ENCODE measurements at places on chromosomes 3 and 15. TPM values are rescaled to one million over a fixed set of nuclear protein-coding genes. Genes with fewer than 3 reads are reported as not detected.

DNA sequence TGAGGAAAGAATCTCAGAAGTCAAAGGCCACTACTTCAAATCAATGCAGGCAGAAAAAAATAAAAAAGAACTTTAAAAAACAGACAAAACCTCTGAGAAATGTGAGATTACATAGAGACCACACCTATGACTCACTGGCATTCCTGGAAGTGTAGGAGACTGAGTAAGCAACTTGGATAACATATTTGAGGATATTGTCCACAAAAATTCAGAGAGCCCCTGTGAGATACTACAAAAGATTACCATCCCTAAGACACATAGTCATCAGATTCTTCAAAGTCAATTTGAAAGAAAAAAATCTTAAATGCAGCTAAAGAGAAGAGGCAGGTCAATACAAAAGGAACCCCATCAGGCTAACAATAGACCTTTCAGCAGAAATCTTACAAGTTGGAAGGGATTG is 887.3 kb downstream of the NTRK3 start:
- H3K36me3 ChIP-seq, result no peaks in the 10 kb centered on the region
- no peak overlapping the region for H3K4me3 ChIP-seq
- no peak for DNase-seq
- no peaks in the 10 kb centered on the region for H3K4me1 ChIP-seq
- H3K27ac ChIP-seq, result no peak overlapping the region

- H3K27ac ChIP-seq, result no peak overlapping the region
- no peak overlapping the region for H3K4me3 ChIP-seq
- no peaks in the 10 kb centered on the region for H3K36me3 ChIP-seq
- DNase-seq, result no peak
Observed at GRCh38 chr15:48672206-48672605, 26.7 kb upstream of the FBN1 start.

DNA sequence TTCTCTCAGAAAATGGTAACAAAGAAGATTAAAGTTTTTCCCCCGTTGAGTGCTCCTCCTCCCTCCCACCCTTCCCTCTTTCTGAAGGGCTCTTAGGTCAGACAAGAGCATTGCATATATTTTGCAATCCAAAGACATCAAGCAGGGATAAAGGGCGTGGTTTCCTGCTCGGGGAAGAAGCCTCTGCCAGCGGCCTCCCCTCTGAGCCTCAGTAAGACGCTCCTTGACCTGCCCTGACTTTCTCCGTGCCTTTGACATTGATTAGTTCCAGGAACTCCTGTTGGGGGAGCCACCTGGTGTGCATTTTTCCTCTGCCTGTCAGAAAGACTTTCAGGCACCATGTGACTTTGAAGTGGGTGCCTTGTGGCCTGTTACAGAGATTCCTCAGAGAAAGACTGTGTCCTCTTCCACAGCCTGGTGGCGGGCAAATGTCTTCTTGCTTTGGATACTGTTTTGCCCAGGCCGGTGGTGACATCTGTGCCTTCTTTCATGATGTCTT is 87.2 kb upstream of the TBL1XR1 start:
- no peak for DNase-seq
- no peak overlapping the region for H3K27ac ChIP-seq
- no peaks in the 10 kb centered on the region for H3K27me3 ChIP-seq
- no peak overlapping the region for H3K4me3 ChIP-seq
- H3K36me3 ChIP-seq, result no peaks in the 10 kb centered on the region

DNA sequence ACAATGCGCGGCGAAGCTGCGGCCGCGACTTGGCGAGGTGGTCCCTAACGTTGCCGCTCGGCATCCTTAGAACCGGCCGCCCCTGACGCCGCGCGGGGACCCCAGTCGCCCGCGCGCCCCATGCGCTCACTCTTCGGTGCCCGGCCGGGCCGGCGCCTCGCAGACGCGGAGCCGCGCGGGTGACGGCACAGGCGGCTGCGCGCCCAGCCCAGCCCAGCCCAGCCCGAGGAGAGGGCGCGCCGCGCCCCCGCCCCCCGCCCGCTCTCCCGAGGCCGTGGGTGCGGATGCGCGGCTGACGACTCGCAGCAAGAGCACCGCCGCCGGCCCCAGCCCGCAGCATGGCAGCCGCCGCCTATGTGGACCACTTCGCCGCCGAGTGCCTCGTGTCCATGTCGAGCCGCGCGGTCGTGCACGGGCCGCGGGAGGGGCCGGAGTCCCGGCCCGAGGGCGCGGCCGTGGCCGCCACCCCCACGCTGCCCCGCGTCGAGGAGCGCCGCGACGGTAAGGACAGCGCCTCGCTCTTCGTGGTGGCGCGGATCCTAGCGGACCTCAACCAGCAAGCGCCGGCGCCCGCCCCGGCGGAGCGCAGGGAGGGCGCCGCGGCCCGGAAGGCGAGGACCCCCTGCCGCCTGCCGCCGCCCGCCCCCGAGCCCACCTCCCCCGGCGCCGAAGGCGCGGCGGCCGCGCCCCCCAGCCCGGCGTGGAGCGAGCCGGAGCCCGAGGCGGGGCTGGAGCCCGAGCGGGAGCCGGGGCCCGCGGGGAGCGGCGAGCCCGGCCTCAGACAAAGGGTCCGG is 437 bp downstream of the KLF13 start:
- H3K27me3 ChIP-seq, result no peaks in the 10 kb centered on the region
- H3K27ac ChIP-seq, result peak overlapping the region; percentile 98
- no peak for DNase-seq
- H3K36me3 ChIP-seq, result no peaks in the 10 kb centered on the region

DNA sequence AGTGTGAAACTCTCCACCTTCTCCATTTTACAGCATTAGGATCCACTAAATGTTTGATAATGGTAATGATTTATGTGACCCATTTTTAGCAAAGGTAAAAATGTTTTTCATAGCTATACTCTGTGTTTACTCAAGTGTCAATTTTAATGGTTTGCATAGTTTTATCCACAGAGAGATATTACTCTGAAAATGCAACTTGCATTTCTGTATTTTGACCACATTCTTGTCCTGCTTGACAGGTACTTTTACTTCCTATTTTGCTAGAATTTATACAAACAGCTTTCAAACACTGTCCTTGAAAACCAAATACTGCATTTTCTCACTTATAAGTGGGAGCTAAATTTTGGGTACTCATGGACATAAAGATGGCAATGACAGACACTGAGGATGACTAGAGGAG is 62.9 kb downstream of the SERPINI1 start:
- no peak for DNase-seq
- H3K4me3 ChIP-seq, result no peak overlapping the region
- H3K27me3 ChIP-seq, result no peaks in the 10 kb centered on the region
- no peaks in the 10 kb centered on the region for H3K36me3 ChIP-seq

The C2CD4A gene
- not detected for total RNA-seq

The VGLL3 gene
- total RNA-seq, result 20.5 TPM

DNA sequence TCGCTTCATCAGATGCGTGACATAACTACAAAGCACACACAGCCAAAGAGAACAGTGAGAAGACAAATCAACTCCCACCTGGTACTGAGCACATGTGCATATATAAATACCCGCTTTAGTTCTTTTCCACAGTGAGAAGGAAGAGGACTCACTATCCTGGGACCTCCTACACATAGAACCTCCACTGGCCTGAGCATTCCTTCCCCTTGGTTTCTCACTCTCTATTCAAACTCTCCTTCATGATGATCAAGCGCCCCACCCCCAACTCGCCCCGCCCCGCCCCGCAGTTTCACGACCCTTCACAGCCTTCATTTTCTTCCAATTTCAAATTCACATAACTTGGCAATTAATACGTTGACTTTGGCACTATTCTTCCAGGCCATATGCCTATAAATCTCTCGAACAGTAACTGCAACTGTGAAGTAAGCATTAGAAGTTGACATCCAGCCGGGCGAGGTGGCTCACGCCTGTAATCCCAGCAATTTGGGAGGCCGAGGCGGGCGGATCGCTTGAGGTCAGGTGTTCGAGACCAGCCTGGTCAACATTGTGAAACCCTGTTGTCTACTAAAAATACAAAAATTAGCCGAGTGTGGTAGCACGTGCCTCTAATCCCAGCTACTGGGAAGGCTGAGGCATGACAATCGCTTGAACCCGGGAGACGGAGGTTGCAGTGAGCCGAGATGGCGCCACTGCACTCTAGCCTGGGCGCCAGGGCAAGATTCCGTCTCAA is 1.1 kb downstream of the RPS17 start:
- no peak for DNase-seq
- no peaks in the 10 kb centered on the region for H3K36me3 ChIP-seq
- peak overlapping the region; percentile 57 for H3K4me3 ChIP-seq
- H3K27me3 ChIP-seq, result no peaks in the 10 kb centered on the region
- H3K27ac ChIP-seq, result peak overlapping the region; percentile 90

DNA sequence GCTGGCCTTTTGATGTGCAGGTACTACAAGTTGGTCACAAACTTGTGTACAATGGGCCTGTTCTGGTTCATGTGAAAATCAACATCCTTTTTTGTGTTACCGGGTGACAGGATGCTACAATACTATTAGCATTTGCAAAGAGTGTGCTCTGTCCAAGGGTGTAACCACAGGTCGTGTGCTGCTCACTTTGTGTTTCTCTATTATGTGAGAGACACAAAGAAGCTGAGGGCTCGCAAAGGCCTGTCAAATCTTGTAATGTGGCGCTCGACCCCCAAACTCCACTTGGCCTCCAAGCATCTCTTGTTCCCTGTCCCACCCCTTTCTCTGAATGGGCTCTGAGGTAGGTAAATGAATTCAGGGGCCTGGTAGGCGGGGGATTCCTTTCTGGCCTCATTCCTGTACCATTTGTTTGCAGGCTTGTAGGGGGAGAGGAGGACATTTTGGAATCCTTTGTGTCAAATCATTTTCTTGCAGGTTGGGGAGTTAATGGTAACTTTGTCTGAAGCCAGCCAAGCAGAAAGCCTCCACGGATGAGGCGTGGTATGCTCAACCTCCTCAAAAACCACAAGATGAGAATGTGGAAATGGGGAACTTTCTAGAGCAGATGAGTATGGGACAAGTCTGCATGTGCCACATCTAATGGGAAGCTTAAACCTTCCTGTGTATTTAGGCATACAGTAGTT is 109.1 kb downstream of the OPA1 start:
- H3K36me3 ChIP-seq, result no peaks in the 10 kb centered on the region
- DNase-seq, result no peak
- H3K4me3 ChIP-seq, result no peak overlapping the region
- H3K4me1 ChIP-seq, result no peaks in the 10 kb centered on the region
- H3K27ac ChIP-seq, result no peak overlapping the region
- H3K27me3 ChIP-seq, result no peaks in the 10 kb centered on the region

DNA sequence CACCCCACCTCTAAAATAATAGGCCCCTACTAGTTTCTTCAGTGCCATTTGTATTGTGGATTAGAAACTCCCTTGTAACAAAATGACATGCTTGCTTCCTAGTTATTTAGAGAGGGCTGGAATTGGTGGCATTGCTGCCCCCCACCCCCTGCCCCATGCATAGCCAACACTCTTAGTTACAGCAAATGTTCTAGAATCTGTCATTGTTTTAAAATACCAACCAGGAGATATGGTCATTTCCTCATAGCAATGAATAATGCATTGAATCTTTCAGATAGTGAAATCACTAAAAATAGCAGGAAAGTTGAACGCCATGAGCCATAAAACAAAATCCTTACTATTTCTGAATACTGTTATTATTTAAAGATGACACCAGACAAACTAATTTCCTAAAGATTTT is 292.5 kb downstream of the ARPP21 start:
- no peaks in the 10 kb centered on the region for H3K36me3 ChIP-seq
- no peak overlapping the region for H3K27ac ChIP-seq
- H3K27me3 ChIP-seq, result no peaks in the 10 kb centered on the region
- no peaks in the 10 kb centered on the region for H3K4me1 ChIP-seq

- H3K36me3 ChIP-seq, result peaks cover 62% of the 10 kb centered on the region
- H3K4me3 ChIP-seq, result no peak overlapping the region
- H3K27me3 ChIP-seq, result no peaks in the 10 kb centered on the region
- no peak for DNase-seq
Observed at GRCh38 chr15:29711531-29711930, 110.7 kb downstream of the TJP1 start.

The GHSR gene
- total RNA-seq, result not detected

The CHRD gene
- total RNA-seq, result 101 TPM

The CYP1A1 gene
- not detected for total RNA-seq

DNA sequence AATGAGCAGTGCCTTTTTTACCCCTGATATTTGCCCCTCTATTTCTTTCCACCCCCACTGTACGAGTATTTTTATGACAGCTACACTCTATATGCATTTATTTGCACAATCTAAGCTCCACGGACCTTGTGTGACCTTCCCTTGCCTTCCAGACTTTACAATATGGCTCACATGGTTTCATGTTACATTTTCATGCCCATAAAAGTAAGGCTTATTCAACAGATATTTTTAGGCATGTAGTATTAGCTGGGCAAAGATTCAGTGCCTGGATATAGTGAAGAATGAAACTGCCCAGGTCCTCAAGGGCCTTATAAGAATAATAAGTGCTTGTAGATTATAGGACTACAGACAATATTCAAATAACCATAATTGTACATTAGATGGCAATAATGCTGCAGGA is 481.9 kb upstream of the CNTN4 start:
- no peak for DNase-seq
- H3K27ac ChIP-seq, result no peak overlapping the region
- H3K36me3 ChIP-seq, result no peaks in the 10 kb centered on the region
- no peaks in the 10 kb centered on the region for H3K27me3 ChIP-seq
- H3K4me1 ChIP-seq, result no peaks in the 10 kb centered on the region

- H3K36me3 ChIP-seq, result no peaks in the 10 kb centered on the region
- no peaks in the 10 kb centered on the region for H3K27me3 ChIP-seq
- no peak for DNase-seq
- peak overlapping the region; percentile 70 for H3K27ac ChIP-seq
- no peak overlapping the region for H3K4me3 ChIP-seq
Observed at GRCh38 chr3:188053036-188053340, 101.0 kb upstream of the LPP start.

- H3K27me3 ChIP-seq, result no peaks in the 10 kb centered on the region
- peaks cover 13% of the 10 kb centered on the region for H3K4me1 ChIP-seq
- no peak overlapping the region for H3K27ac ChIP-seq
- no peak overlapping the region for H3K4me3 ChIP-seq
Observed at GRCh38 chr15:38050529-38051448, 116.3 kb downstream of the TMCO5A start.

DNA sequence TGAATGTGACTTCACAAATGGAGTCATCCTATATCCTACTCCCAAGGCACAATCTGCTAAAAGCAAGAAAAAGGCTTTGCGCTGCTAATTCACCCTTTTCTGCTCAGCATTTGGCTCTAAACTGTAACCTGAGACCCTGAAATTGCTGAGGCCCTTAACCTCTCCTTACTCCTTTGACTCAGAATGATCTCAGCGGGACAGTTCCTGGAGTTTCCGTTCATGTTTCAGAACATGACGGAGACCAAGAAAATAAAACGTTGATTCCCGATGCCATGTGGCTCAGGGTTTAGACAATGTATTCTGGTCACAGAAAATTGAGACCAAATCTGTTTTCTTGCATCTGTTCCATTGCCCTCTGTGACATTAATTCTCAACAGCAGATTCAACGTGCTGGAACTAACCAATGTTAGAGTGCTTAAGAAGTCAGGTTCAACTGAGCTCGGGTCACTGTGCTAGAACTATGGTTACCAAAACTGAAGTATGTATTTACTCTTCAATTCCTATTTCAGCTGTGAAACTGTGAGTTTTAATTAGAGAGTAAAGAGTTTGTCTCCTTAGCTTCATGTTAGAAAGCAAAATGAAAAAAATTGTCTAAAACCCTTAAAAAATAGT is 45.4 kb upstream of the TMC3 start:
- H3K4me3 ChIP-seq, result no peak overlapping the region
- H3K27me3 ChIP-seq, result peaks cover under 1% of the 10 kb centered on the region
- no peaks in the 10 kb centered on the region for H3K36me3 ChIP-seq
- H3K4me1 ChIP-seq, result no peaks in the 10 kb centered on the region
- H3K27ac ChIP-seq, result no peak overlapping the region

Measured in adrenal gland (tissue), 19 donors.